ENCODE measurements at places on chromosomes 7 and 10. TPM values are rescaled to one million over a fixed set of nuclear protein-coding genes. Genes with fewer than 3 reads are reported as not detected.

The SEC61G gene
- 103 TPM for total RNA-seq

The METTL27 gene
- total RNA-seq = 0.94 TPM

The IRF5 gene
- total RNA-seq = 1.3 TPM

The CPEB3 gene
- total RNA-seq = 23.2 TPM

The AKR1E2 gene
- 36.3 TPM for total RNA-seq

The ZDHHC6 gene
- 28.5 TPM for total RNA-seq

The NUTM2E gene
- 0.31 TPM for total RNA-seq

The GHRHR gene
- not detected for total RNA-seq
